ENCODE measurements at places on chromosomes 5 and 9.

- no peak for DNase-seq
Observed at GRCh38 chr5:168372356-168372946, 81.0 kb downstream of the WWC1 start.

- peak; percentile 77 for DNase-seq
Observed at GRCh38 chr9:120730654-120731514, 16.6 kb upstream of the MEGF9 start.

DNA sequence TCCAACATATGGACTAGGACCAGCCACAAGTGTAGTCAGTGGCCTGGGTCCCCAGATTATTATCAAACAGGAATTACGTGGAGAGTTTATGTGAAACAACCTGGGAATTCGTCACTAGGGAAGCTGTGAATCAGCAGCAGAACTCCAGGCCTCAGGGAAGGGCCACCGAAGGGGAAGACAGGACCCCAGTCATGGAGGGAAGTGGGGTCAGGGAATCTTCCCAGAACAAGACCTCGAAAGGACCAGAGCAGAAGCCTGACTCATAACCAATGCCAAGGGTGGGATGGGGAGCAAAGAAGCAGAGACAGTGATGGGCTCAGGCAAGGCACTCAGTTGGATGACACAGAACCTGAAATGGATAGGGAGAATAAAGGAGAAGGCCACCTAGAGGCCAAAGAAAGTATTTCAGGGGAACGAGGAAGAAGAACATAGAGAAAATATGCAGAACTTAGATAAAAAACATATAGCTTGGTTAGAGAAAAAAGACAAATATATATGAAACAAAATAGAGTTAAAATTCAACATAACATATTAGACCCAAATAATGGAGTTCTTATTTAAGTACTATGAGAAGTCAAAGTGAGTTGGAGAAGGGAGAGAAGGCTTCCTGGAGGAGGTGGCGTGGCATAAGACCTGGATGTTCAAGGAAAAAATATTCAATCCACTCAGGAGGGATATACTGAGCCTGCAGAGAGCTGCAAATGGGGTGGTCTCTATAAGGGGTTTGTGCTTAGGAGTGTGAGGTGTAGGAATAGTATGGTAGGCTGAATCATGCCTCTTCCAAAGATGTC, 66.7 kb upstream of the CAST start:
- DNase-seq: no peak

DNA sequence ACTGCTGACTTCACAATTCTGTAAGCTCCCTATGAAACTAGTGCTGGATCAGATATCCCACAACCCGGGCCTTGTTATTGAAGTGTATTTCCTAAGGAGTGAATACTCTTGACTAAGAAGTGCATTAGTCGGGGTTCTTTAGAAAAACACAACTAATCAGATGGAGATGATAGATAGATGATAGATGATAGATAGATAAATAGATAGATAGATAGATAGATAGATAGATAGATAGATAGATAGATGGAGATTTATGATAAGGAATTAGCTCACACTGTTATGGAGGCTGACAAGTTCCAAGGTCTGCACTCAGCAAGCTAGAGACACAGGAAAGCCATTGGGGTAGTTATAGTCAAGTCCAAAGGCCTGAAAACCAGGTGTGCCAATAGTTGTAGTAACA, 214.6 kb upstream of the COX7C start:
- no peak for DNase-seq

DNA sequence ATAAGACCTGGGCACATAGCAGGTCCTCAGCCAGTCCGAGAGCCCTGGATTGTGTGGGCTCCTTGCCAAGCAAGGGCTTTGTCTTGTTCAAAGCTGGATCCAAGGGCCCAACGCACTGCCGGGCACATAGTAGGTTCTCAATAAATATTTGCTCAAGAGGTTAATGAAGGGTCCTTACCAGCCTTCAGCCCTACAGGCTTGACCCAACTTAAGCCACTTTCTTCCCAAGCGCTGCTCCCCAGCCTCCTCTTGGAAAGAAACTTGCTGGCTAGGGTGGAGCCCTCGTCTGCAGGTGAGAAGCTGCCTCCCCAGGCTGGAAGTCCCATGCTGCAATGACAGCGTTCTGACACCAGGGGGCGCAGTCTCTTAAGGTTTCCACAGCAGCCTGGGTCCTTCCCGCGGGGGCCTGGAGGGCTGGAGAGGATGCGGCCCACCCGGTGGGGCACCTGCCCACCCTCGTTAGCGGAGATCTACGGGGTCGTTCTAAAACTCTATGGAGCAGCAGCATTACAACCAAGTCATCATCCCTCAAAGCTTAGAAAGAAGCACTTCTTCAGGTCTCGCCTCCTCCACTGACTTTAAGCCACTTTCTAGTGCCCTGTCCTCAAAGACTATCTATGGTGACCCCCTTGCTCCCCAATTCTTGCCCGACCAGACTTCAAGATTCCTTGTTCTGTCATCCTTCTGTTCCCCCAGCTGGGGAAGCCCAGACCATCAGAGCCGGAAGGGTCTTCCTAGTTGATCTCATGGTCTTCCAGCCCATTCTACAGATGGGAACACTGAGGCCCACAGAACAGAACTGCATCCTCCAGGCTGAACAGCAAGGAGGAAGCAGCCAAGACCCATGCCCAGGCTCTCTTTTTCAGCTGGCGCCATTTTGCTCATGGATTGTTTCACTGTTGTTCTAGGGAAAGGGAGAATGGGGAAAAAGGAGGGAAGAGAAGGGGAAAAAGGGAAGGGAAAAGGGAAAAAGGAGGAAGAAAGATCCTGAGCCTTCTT, 115.4 kb downstream of the LHX2 start:
- DNase-seq: peak; percentile 91

GRCh38 chr9:136206602-136207275, 1.8 kb upstream of the LHX3 start:
- no peak for DNase-seq

DNA sequence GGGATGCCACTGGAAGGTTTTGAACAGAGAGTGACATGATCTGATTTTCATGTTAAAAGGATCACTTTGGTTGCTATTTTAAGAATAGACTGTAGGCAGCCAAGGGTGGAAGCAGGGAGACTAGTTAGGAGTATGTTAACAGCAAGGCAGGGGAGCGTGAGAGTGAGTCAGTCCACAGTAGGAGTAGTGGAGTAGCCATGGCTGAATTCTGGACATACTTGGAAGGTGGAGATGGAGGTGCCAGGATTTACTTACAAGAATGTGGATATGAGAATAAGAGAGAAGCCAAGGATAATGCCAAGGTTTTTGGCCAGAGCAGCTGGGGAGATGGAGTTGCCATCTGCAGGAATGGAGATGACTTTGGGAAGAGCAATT, 118.8 kb downstream of the GALNT10 start:
- DNase-seq: peak; percentile 62

DNA sequence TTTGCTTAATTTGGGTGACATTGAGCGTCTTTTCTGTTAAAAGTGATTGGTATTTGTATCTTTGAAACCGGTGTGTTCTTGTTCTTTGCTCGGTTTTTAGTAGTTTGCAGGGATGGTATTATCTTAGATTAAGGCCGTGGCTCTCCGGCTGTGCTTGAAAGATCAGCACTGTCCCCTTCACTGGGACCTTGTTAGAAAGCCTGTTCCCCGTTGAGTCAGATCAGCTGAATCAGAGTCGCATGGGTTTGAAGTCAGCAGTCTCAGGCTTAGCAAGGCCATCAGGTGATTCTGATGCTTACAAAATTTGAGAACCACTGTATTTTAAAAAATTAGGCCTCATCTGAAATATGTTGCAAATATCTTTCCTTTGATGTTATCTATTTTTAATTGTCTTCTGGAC, 5.0 kb downstream of the DIRAS2 start:
- DNase-seq: no peak

- no peak for DNase-seq
Observed at GRCh38 chr5:69030358-69031062, 63.3 kb upstream of the SLC30A5 start.

DNA sequence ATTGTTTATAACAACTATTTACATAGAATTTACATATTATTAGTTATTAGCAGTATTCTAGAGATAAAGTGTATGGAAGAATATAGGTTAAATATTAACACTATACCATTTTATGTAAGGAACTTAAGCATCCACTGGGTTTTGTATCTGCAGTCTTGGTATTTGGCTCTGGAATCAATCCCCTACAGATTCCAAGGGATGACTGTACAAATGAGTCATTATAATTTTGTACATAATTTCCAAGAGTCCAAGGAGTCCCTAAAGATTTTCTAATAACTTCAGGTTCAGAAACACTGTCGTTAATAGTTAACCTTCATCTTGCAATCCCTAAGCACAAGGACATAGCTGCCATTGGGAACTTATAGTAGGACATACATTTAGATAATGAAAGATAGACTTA, 254.8 kb upstream of the PDE4D start:
- DNase-seq: no peak

DNA sequence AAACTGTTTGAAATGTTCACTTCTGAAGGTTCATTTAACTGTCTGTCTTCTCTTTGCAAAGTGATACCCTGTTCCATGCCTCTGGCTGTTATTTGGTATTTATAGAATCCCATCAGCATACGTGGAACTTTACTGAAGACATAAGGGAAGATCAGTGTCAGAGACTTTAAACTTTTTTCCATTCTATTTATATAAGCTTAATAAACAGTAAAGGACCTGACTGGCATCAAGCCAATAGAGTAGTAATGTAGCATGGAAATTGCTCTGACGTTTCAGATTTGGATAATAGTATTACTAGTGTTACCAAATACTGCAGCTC, 94.9 kb upstream of the MINAR2 start:
- no peak for DNase-seq

DNA sequence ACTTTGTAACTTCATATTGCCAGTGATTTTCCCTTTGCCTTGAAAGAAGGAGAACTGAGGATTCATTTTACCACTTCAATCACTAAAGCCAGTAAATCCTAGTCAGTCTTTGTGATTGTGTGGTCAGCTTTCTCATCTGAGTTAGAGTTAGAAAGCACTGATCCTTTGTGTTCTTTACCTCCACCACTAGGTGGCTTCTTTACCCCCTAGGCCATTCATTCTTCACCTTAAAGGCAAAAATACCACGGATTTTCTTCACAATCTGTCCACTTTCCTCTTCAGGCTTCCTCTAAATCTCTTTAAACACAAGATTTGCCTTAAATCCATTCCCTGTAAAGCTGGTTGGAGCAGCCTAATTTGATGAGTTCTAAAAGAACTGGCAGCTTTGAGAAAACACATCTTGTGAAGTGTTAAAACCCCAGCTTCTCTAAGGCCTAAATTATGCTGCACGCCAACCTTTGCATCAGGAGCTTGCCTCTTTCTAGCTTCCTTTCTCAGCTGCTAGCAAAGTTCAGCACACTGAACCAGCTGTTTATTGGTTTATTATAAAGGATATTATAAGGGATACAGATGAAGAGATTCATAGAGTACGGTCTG, 20.4 kb downstream of the BDP1 start:
- no peak for DNase-seq

GRCh38 chr9:2872931-2873323, 29.0 kb upstream of the PUM3 start:
- no peak for DNase-seq

DNA sequence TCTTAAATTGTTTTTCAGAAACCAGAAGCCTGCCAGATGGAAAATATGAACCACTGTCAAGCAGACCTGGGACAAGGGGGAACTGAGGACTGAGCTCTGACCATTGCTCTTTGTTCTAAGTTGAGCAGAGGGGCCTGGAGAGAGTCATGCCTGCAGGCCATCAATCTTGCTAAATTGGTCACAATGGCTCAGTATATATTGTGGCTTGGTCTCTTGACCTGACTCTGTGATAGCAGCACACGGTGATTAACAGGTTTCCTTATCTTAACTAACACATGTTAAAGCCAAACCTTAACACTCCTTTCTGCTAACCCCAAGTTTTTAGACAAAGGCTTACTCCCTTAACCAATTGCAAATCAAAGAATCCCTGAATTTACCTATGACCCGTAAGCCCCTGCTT, 1281.2 kb upstream of the NUDT12 start:
- peak; percentile 84 for DNase-seq

- DNase-seq: peak; percentile 80
Observed at GRCh38 chr5:149434162-149435014, 55.3 kb upstream of the IL17B start.

GRCh38 chr9:105901514-105902109, 207.3 kb downstream of the TMEM38B start:
- DNase-seq: peak; percentile 88

DNA sequence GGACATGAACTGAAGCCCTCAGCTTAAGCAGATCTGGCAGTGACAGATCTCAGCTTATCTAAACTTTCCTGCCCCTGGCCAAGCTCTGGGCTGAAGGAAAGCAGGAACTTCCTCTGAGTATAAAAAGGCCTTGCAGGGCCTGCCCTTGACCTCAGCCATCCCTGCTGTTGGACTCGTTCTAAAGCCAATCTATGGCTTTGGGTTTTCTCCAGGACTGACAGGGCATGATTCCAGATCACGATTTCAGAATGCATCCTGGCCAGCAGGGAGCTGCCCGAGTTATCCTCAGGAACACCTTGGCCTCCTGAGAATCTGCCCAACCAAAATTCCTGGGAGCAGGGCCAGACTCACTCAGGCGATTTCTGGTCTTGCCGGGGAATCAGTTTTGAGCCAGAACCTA, 502.7 kb downstream of the TLE4 start:
- no peak for DNase-seq

DNA sequence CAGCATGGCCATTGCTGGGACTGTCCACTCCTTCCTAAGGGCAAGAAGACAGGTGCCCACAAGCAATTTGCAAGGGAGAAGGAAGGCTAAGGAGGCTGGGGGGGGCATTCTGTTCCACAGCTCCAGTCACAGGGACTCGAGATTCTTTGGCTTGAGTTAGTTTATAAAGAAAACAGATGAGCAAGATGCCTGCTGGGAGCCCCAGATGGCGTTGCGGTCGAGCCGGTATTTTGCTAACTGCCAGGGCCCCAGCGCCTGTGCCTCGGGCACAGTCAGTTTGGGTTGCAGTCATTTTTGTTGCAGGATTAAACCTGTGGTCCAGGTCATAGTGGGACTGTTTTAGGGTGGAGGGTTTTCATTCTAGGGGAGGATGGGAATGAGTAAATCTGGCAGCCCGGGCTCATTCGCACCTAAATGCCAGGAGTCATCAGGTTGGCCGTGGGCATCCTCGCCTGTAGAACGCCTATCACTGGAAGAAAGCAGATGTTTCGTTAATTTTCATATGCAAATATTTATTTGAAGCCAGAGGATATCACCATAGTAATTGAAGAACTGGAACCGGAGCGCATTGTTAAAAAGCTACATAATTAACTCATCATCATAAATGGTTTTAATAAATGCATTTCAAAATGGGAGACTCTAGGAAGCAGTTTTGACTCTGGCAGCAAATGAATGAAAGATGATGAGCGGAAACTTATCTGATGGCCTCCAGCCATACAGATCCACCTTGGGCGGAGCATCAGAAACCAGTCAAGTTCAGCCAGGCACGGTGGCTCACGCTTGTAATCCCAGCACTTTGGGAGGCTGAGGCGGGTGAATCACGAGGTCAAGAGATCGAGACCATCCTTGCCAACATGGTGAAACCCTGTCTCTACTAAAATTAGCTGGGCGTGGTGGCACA, 87.1 kb upstream of the FCN2 start:
- no peak for DNase-seq

DNA sequence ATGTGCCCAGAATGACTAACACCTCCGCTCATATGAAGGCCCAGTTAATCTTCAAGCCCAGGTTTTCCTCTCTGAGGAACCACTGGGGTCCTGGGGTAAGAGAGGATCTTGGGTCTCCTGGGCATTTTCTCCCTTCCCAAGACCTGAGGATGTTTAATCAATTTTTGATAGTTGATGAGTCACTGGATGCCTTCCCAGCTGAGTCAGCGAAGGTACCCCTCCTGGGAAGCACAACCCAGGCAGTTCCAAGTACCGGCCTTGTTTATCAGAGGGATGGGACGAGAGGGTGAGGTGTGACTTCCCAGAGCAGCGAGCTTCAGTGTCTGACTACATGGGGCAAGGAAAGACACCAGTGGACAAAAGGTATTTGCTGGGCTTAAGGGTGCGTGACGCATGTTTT, 119.6 kb upstream of the IL12B start:
- peak; percentile 63 for DNase-seq

Data from islet precursor cell (in vitro differentiated cells).